ENCODE measurements at places on chromosomes 16 and 17. TPM values are rescaled to one million over a fixed set of nuclear protein-coding genes. Genes with fewer than 3 reads are reported as not detected.

The HOXB4 gene
- polyA plus RNA-seq: 0.33 TPM

The ASGR1 gene
- not detected for polyA plus RNA-seq

The MAP2K6 gene
- 18.7 TPM for polyA plus RNA-seq

The UNC119 gene
- polyA plus RNA-seq: 21.9 TPM

The ABCC3 gene
- polyA plus RNA-seq: not detected

The NPIPB12 gene
- polyA plus RNA-seq: 8.9 TPM

The C17orf67 gene
- 2.5 TPM for polyA plus RNA-seq

The CDK5R1 gene
- 6.0 TPM for polyA plus RNA-seq

The PDILT gene
- polyA plus RNA-seq: not detected

The PPP1R1B gene
- polyA plus RNA-seq: not detected

The IGFBP4 gene
- polyA plus RNA-seq: 21.4 TPM

The HBA1 gene
- polyA plus RNA-seq: 1.6 TPM

The JPT1 gene
- polyA plus RNA-seq: 123 TPM

The C1QTNF1 gene
- not detected for polyA plus RNA-seq

The ITGA2B gene
- 0.12 TPM for polyA plus RNA-seq

The NOS2 gene
- polyA plus RNA-seq: not detected

The ITPRIPL2 gene
- 0.89 TPM for polyA plus RNA-seq

The BCO1 gene
- not detected for polyA plus RNA-seq

The TBC1D3 gene
- polyA plus RNA-seq: not detected

The OTOP3 gene
- polyA plus RNA-seq: not detected
